ENCODE measurements at places on chromosomes 5 and 9.

- DNase-seq = no peak
Observed at GRCh38 chr5:178271726-178272479, 39.3 kb upstream of the PHYKPL start.

DNA sequence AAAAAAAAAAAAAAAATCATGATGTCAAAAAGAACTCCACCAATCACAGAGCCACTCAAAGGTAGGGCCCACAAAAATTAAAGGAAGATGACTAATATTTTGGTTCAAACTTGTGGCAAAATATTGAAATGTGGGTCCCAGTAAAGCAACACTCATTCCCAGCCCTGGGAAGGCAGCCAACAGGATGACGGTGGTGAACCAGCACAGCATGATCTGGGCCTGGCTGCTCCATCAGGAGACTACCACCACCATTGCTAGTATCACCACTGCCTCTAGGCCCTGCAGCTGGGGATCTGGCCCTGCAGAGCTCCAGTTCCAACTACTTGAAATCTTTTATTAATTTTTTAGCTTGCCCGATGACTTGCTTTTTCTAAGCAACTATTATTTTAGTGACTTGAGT lies 206.8 kb upstream of the ITGA1 start:
- no peak for DNase-seq

- DNase-seq = no peak
Observed at GRCh38 chr5:138676556-138677193, 76.5 kb upstream of the CTNNA1 start.

DNA sequence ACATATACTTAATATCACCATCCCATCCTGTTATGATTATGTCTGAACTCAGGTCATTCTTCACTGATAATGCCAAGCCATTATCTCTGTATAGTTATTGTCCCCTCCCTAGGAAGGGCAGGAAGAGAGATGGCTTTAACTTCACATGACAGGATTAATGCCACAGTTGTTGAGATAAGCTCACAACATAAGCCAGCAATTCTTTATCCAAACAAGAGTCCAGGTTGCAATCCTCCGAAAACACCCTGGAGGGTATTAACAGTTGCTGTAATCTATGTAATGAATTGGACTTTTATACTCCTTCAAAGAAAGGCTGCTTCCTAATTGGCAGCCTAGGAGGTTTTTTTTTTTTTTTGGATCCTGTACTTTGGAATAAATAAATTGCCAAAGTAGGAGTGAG lies 779.4 kb downstream of the SEMA5A start:
- no peak for DNase-seq

GRCh38 chr5:119355685-119356611 lies at the start of gene TNFAIP8:
Gene TNFAIP8 (plus strand): TSS chr5:119356019. CDS start chr5:119356091, 72 bp downstream.
- peak; percentile 84 for DNase-seq

- no peak for DNase-seq
Observed at GRCh38 chr5:139698490-139699146, 50.5 kb downstream of the CXXC5 start.

- DNase-seq = no peak
Observed at GRCh38 chr5:146025681-146026080, 79.7 kb downstream of the PLAC8L1 start.

DNA sequence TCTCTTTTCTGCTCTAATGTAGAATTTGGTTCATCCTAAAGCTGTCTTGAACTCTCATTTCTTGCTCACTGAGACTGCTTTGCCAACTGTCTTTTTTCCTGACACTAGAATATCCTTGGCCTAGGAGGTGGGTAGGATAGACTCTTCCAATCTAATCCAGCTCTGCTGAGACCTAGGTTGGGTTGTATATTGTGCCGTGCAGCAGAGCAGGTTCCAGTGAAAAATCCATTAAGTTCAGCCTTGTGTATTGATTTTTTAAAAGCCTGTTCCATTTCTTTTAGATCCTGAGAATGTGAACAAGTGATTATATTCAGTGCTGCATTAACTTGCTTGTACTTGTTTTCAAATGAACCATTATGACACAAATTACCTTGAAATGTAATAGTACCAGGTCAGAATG lies 539.6 kb downstream of the LRRC70 start:
- DNase-seq = no peak

GRCh38 chr5:40383749-40384651 lies 295.7 kb upstream of the PTGER4 start:
- DNase-seq = no peak

DNA sequence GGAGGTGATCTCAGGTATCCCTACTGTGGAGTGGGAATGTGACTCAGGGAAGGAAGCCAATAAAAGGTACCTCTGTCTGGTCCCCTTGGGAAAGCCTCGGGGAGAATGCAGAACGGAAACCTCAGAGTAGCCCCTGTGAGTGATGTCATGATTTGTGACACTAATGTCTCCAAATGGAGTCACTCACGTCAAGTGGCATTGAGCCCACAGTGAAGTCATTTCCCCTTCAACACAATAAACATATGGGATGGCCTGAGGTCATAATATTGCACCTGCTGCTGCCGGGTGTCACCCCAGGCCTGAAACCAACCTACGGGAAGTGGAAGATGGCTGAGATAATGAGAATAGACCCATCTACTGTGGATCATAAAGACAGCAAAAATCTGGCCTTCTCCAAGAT lies 75.9 kb upstream of the GOLM1 start:
- DNase-seq = no peak

DNA sequence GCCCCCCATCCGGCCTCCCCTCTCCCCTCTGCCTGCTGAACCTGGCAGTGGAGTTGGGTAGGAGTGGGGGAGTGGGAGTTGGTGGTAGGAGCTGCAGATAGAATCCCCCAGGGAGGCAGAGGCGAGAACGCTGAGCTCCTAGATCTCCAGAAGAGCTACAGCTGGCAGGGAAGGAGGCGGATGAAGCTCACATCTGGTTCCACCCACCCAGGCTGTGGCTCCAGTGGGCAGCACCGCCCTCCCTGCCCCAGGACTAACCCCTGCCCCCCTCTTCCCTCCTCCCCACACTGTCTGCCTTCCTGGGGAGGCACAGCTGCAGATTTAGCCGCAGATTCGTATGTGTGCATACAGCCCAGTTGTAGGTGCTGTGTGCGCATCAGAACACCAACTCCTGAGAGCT lies 34.2 kb downstream of the C9orf50 start:
- no peak for DNase-seq

DNA sequence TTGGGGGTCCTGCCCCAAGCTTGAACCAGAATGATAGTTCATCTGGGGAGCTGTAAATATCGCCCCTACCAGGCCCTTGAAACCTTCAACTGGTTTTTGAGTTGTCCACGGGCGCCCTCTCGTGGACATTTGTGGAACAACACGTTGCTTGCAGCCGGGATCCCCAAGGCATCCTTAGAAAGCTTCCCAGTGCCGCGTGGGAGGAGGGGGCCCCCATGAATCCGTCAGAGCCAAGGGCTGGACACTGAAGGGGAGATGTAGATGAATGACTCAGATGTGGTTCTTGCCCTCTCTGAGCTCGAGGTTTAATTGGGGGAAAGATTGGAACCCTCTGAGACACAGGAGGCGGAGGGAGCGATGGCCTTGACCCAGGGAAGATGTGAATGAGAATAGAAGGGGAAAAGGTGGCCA lies 31.8 kb upstream of the ORM1 start:
- DNase-seq = peak; percentile 51

- no peak for DNase-seq
Observed at GRCh38 chr9:127049581-127049980, 72.9 kb downstream of the ANGPTL2 start.

DNA sequence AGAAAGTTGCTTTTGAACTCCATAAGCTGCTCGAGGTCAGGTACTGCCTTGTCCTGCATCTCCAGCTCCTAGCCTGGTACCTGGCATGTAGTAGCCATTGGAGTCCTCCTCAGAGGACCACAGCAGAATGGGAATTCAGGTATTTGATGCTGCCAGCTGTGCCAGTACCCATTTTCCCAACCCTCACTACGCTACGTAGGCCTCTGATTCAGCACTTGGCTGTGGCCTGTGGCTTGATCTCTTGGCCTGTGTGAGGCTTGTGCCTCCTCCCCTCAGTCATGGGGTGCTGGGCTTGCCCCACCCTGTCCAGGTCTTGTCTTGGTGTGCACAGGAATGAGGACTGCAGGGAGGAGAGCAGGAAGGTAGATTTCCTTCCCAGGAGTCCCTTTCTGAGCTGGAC lies 11.8 kb downstream of the OTULIN start:
- DNase-seq = no peak

DNA sequence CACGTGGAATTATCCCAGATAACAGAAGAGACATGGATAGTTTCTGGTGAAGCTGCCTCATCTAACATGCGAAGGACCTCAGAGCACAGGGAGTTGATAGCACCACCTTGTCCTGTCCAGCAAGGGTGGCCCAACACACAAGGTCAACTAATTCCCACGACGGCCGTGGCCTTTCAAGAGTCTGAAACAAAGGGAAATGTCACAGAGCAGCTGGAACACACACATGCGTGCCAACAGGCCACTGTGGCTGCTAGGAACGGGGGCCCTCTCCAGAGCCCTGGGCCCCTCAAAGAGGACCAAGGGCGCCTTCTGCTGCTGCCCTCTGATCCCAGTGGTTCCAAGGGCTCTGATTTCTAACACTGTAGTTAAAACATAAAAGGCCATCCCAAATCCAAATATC lies 50.7 kb downstream of the SECISBP2 start:
- DNase-seq = no peak

- no peak for DNase-seq
Observed at GRCh38 chr5:147359101-147359500, 124.3 kb downstream of the STK32A start.

DNA sequence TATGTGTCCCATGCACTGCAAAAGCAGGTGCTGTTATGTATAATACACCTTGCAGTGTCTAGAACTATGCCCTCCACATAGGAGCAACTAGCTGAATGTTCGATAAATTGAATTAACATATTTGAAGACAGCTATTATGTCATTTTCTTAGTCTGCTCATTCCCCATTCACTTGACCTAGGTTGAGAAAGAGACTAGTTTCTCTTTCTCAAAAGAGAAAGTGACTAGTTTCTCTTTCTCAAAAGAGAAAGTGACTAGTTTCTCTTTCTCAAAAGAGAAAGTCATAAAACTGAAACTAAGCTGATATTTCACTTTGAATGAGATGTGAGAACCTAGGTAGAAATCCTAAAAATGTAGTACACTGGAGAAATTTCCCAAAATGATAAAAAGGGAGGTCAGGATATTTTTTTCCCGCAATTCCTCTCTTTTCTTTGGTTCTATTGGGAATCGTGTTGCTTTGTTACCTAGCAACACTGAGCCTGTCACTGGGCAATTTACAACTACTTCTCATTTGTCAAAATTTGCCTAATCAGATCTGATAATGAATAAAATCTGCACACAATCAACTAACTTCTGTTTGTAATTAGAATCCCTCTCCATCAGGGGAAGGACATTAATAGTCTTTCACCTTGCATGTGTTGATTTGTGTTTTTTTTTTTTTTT lies 132.0 kb upstream of the GRIA1 start:
- DNase-seq = no peak

- no peak for DNase-seq
Observed at GRCh38 chr9:68793605-68794343, 88.7 kb downstream of the PIP5K1B start.

GRCh38 chr5:134606726-134607125 lies 25.9 kb downstream of the SAR1B start:
- DNase-seq = no peak

- no peak for DNase-seq
Observed at GRCh38 chr9:5842929-5843793, 10.2 kb upstream of the ERMP1 start.

Data from activated T-cell treated with anti-CD3 and anti-CD28 coated beads for 24 hours (primary cell).